GM23248 (cell line): ENCODE measurements at places on chromosomes 5 and 9. TPM values are rescaled to one million over a fixed set of nuclear protein-coding genes. Genes with fewer than 3 reads are reported as not detected.

Gene UGT3A2
- polyA plus RNA-seq: not detected in 2 replicates

Gene SPINK14
- not detected in 2 replicates for polyA plus RNA-seq

Gene HTR4
- polyA plus RNA-seq: not detected in 2 replicates

Gene RAD1
- 53.6 and 56.4 TPM in 2 replicates for polyA plus RNA-seq

Gene ZNG1A
- 78.9 and 79.8 TPM in 2 replicates for polyA plus RNA-seq

DNA sequence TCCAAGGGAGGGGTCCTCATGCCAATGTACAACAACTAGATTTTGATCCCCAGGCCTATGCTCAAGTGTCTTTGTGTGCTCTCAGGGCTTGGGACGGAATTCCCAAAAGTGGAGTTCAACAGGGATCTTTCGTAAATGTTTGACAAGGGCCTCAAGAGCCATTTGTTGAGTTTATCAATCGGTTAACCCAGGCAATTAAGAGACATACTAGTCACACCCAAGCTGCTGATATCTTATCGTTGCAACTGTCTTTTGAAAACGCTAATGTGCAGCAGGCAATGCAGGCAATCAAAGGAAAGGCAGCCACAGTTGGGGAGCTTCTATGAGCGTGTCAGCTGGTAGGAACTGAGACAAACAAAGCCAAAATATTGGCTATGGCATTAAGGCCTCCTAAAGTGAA, 161.2 kb downstream of the CPLANE1 start:
- no peak for DNase-seq

- no peak for DNase-seq
Measured at GRCh38 chr9:87180361-87180760, 233.1 kb upstream of the GAS1 start.

DNA sequence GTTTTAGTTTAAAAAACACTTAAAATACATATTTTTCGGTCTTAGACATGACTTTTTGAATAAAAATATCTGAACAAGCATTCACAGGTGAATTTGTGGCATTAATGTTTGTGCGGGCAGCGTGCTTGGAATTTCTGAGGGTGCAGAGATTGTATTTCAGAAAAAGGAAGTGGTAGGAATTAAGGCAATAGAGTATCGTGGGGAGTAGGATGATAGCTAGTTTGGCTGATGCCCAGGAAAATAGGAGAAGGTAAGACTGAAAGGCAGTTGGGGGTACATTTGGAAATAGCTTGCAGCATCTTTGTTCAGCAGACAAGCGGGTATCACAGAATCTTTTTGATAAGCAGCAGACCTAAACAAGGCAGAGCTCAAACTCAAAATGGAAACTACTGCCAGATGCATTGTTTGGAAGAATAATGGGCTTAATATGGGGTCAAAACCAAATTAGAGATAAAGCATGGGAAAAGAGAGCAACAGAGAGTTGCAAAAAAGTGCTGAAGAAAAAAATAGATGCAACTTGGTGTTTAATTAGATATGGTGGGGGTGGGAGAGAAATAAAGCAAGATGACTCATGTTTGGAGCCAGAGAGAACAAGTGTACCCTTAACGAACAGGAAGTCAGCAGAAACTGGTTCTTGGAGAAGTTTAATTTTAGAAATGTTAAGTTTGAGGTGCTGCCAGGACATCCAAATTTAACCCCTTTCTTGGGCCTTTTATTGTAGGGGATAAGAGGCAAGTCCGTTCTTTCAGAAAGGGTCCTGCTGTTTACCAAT, 85.7 kb upstream of the ARRDC3 start:
- no peak for DNase-seq

GRCh38 chr5:75993183-75993582, 90.0 kb upstream of the SV2C start:
- DNase-seq: no peak
